ENCODE measurements at places on chromosomes 3 and 15.

GRCh38 chr3:38966811-38967692, 84.7 kb downstream of the SCN11A start:
- DNase-seq = peak; percentile 76

- DNase-seq = no peak
Measured at GRCh38 chr15:100616700-100617099, 14.3 kb downstream of the ASB7 start.

- DNase-seq = no peak
Measured at GRCh38 chr3:128994581-128995546, 988 bp upstream of the CFAP92 start.

GRCh38 chr3:57803647-57804081, 47.6 kb downstream of the SLMAP start:
- peak; percentile 97 for DNase-seq

DNA sequence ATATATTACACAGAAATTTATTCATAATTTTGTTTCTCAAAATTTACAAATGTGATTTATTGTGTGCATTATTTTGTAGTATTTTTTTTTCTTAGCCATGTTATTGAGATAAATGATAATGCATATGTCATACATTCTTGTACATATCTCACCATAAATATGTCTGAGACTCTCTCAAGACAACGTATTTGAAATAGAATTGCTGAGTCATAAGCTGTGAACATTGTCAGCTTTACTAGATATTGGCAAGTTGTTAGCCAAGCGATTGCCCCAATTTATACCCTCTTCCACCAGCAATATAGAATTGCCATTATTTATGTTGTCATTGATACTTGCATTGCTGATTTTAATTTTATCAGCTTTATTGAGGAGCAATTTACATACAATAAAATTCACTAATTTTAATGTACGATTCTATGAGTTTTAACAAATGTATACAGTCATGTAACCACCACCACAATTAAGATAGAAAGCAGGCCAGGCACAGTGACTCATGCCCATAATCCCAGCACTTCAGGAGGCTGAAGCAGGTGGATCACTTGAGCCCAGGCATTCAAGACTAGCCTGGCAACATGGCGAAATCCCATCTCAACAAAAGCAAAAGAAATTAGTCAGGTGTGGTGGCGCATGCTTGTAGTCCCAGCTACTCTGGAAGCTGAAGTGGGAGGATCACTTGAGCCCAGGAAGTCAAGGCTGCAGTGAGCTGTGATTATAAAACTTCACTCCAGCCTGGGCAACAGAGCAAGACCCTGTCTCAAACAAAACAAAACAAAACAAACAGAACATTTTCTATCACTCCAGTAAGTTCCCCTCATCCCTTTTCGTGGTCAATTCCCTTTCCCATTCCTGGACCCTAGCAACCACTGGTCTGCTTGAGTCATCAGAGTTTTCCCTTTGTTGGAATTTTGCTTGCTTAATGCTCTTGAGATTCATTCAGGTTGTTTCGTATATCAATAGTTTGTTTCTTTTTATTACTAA, 373.1 kb downstream of the MFSD1 start:
- peak; percentile 74 for DNase-seq

DNA sequence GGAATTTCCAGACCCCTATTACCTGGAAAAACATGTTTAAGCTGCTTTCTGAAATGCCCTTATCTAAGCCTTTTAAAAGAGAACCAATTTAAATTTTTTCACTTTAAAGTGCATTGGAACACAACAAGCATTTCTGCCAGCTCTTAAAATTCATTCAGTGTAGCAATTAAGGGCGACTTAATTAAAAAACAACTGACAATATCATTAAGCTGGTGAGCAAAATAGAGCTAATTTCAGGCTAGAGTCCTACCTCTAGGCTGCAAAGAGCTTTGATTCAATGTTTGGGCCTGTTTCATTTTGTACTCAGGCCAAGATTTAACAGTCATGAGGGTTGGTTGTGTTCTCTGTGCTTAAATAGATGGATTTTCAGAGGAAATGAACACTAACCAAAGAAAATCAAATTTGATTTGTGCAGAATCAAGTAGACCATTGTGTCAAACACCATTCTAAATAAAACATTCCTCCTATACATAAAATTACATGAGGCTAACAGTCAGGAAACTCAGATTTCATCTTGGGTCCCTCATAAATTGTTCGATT, 114.6 kb downstream of the TMEM108 start:
- DNase-seq = no peak

- no peak for DNase-seq
Measured at GRCh38 chr3:105518203-105518602, 151.5 kb downstream of the ALCAM start.
